Smooth muscle cell of the brain vasculature (primary cell): ENCODE measurements at places on chromosomes 6 and 20.

DNA sequence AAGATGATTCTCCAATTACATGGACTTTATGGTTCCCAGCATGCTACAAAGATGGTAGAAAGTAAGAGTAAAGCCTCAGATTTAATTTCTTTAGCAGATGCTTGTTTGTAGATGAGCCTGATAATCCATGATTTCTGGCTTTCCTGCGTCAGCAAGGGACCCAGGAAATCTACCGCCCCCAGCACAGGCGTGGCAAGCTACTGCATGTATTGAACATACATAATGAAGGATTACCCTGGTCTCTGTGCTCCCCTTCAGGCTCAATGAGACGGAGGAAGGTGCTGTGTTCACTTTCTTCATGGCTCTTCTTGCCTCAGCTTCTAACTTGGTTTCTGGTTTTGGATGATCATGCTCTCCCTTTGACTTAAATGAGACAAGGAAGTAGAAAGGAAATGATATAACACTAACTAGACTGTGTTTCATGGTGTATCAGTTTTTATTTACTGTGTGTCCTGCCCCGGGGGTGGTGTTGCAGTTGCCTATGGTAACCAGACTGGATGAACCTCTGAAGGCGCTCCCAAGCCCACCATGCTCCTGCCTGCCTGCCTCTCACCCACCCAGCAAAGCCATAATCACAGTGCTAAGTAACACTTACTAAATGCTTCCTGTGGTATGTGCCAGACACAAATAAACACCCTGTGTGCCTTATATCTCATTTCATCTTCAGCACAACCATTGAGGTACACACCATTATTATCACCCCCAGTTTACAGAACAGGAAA is 17.9 kb downstream of the GCM1 start:
- no peak for DNase-seq

DNA sequence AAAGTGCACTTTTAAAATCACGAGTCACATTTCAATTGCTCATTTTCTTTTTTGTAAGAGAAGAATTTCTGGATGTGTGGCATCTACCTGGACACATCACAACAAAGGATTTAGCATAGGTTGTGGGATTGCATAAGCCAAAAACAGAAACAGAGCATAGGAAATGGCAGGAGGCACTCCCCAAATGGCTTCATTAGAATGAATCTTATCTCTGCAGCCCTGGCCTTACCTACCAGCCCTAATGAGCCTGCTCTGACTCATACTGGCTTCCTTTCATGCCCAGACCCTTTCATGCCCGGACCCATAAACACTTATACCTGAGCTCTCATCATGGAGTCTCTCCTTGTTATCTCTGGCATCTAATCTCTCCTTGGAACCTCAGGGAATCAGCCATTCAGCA is 23.9 kb upstream of the SPTLC3 start:
- DNase-seq = no peak

GRCh38 chr20:38222231-38222922 is 38.2 kb downstream of the KIAA1755 start:
- no peak for DNase-seq

- DNase-seq = no peak
These were observed 26.8 kb downstream of the MANBAL start for GRCh38 chr20:37316116-37316774.

DNA sequence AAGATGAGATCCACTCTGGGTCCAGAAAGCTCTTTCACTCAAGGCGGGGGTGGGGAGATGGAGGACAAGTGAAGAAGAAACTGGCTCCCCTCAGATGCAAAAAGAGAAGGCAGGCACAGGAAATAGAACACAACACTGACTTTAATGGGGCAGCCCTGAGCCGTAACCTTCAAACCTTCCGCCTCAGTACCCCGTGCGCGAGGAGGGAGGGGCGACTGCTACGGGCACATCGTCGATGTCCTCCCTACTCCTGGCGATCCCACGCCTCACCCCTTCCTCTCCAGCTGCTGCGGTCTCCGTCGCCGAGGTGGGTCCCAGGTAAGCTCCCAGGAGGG is 3.9 kb downstream of the SPEF1 start:
- no peak for DNase-seq

GRCh38 chr20:2751347-2751877 is 49.0 kb downstream of the CPXM1 start:
- no peak for DNase-seq

- DNase-seq = no peak
These were observed 21.6 kb downstream of the ADGRG6 start for GRCh38 chr6:142323377-142323776.

- no peak for DNase-seq
These were observed 146.9 kb upstream of the C6orf118 start for GRCh38 chr6:165456286-165456685.

DNA sequence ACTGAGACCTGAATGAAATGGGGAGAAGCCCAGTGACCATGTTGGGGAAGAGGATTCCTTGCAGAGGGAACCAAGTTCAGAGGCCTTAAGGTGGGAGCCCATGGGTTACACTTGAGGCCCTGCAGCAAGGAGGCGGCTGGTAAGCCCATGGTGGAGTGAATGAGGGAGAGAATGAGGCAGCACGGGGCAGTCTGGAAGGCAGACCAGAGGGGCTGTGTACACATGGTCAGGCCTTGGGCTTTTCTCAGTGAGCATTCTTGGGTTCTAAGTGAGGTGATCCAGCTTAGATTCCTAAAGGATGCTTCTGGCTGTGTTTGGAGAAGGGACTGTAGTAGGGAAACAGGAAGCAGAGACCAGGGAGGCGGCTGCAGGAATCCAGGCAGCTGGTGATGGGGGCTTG is 19.0 kb downstream of the RNF114 start:
- no peak for DNase-seq

DNA sequence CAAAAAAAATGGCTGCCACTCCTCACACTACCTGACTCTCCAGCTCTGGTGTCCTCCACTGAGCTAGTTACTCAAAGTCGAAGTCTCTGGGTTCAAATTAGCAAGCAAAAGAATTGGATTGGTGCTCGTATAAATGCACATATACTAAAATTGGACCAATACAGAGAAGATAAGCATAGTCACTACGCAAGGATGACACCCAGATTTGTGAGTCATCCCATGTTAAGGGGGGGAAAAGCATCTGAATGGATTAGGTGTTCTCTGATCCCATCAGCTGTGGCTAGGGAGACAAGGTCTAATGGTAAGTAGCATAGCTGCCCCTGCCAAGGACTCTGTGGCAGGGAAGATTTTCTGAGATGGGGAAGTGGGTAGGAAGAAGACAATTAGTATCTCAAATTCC is 18.3 kb upstream of the AMD1 start:
- no peak for DNase-seq
